Activated naive CD8-positive, alpha-beta T cell treated with anti-CD3 and anti-CD28 coated beads for 36 hours (primary cell): ENCODE measurements at places on chromosomes 5 and 9. TPM values are rescaled to one million over a fixed set of nuclear protein-coding genes. Genes with fewer than 3 reads are reported as not detected.

DNA sequence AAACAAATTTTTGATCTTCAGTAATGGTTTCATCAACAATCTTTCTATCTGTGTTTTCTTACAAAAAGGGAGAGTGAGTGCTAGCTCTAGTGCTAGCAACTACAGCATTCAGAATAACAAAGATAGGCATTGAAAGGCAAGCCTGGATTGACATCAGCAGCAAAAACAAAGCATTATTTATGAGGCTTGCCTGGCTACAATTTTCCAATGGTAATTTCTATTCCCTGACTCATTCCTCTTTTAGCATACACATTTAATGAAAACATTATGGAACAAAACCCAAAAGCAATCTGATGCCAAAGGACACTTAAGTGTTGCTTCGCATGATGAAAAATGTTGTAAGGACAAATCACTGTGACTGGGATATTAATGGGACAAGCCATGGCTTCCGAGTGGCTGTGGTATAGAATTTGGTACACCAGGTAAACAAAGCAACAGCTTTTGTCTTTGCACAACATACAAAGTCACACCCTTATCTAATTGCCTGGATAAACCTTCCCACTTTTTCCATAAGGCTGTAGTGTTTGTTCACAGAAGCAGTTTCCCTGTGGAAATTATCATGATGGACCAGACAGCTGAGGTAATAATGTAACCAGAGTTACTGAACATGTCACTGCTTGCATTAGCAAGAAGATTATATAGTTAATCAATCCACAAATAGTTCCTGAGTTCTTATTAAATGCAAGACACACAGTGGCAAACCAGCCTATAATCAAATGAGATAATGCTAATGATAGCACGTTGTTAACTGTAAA is 179.8 kb upstream of the EDIL3 start:
- no peaks in the 10 kb centered on the region for H3K27me3 ChIP-seq
- no peaks in the 10 kb centered on the region for H3K36me3 ChIP-seq
- no peak overlapping the region for H3K4me3 ChIP-seq
- no peaks in the 10 kb centered on the region for H3K4me1 ChIP-seq

- no peaks in the 10 kb centered on the region for H3K36me3 ChIP-seq
- H3K27me3 ChIP-seq, result peaks cover 21% of the 10 kb centered on the region
- no peak overlapping the region for H3K27ac ChIP-seq
- no peak overlapping the region for H3K4me3 ChIP-seq
- no peaks in the 10 kb centered on the region for H3K4me1 ChIP-seq
These were observed 8.3 kb upstream of the TGFBI start for GRCh38 chr5:136020383-136021015.

DNA sequence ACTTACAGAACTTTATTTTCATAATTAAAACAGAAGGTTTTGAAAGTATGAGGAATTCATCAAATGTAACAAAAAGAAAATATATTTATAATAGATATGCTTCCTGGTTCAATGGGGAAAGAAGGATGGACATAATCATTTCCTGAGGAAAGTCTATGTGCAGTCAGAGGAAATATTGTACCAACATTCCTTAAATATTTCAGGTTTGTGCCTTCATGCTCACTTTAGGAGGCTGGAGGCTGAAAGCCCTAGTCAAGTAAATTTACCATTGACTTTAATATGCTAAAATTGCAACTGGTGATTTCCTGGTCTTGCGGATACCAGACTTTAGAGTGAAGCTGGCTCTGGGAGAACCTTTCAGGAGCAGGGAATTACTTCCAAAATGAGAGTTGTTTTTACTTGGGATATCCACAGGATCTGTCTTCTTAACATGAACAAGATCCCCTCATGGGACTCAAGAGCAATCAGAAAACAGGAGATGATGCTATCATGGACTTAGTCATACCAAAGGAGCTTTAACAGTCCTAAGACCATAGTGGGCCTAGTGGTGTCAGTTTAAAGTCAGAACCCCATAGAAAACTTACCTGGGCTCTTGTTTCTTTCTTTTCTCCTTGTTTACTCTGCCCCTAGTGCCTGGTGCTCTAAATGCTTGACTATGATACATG is 762.8 kb upstream of the GRAMD2B start:
- no peaks in the 10 kb centered on the region for H3K27me3 ChIP-seq
- H3K4me1 ChIP-seq, result no peaks in the 10 kb centered on the region
- no peak for DNase-seq
- H3K4me3 ChIP-seq, result no peak overlapping the region

DNA sequence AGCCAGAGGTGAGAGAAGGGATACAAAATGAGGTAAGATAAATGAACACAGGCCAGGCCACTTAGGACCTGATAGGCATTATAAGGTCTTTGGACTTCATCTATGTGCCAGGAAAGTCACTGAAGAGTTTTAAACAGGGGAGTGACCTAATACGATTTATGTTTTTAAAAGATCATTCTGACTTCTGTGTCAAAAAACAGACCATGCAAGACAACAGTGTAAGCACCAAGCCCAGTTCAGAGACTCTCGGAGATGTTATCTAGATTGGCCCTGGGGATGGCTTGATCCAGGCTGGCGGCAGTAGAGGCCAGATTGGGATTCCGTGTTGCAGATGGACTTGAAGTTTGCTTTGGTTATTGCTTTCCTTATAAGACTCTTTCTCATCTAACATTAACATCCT is 43.0 kb upstream of the DPYSL3 start:
- no peaks in the 10 kb centered on the region for H3K36me3 ChIP-seq
- H3K4me1 ChIP-seq, result no peaks in the 10 kb centered on the region
- no peak for DNase-seq
- no peak overlapping the region for H3K27ac ChIP-seq
- no peak overlapping the region for H3K4me3 ChIP-seq

- no peak overlapping the region for H3K4me3 ChIP-seq
- H3K27ac ChIP-seq, result no peak overlapping the region
- no peak for DNase-seq
- no peaks in the 10 kb centered on the region for H3K27me3 ChIP-seq
- peaks cover 4% of the 10 kb centered on the region for H3K4me1 ChIP-seq
These were observed 9.5 kb downstream of the GRHPR start for GRCh38 chr9:37432020-37432419.

- H3K36me3 ChIP-seq, result no peaks in the 10 kb centered on the region
- H3K27ac ChIP-seq, result no peak overlapping the region
- no peak for DNase-seq
- H3K27me3 ChIP-seq, result no peaks in the 10 kb centered on the region
- H3K4me1 ChIP-seq, result no peaks in the 10 kb centered on the region
These were observed 69.4 kb downstream of the PPIC start for GRCh38 chr5:122967085-122967484.

- peaks cover 3% of the 10 kb centered on the region for H3K36me3 ChIP-seq
- H3K4me1 ChIP-seq, result peaks cover 40% of the 10 kb centered on the region
- peak; percentile 44 for DNase-seq
- H3K4me3 ChIP-seq, result peak overlapping the region; percentile 16
- no peaks in the 10 kb centered on the region for H3K27me3 ChIP-seq
These were observed 318.6 kb upstream of the CD180 start for GRCh38 chr5:67515020-67515689.

DNA sequence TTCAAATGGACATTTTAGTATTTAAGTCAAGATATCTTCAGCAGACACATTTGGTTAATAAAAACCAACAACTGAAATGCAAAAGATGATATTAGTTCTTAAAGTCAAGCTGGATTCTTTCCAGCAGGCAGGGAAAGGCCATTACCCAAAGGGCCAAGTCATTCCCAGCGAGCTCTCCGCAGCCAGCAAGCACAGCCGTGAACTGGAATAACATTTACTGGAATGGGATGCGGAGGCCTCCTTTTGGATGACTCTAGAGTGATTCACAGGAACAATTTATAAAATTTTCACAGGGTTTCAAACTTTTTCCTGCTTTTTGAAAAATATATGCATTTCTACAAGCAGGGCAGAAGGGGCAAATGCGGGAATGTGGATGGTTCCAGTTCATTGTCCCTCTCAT is 76.6 kb upstream of the DAB2 start:
- DNase-seq, result no peak
- H3K27me3 ChIP-seq, result peaks cover 10% of the 10 kb centered on the region
- H3K36me3 ChIP-seq, result no peaks in the 10 kb centered on the region
- no peaks in the 10 kb centered on the region for H3K4me1 ChIP-seq
- no peak overlapping the region for H3K27ac ChIP-seq

DNA sequence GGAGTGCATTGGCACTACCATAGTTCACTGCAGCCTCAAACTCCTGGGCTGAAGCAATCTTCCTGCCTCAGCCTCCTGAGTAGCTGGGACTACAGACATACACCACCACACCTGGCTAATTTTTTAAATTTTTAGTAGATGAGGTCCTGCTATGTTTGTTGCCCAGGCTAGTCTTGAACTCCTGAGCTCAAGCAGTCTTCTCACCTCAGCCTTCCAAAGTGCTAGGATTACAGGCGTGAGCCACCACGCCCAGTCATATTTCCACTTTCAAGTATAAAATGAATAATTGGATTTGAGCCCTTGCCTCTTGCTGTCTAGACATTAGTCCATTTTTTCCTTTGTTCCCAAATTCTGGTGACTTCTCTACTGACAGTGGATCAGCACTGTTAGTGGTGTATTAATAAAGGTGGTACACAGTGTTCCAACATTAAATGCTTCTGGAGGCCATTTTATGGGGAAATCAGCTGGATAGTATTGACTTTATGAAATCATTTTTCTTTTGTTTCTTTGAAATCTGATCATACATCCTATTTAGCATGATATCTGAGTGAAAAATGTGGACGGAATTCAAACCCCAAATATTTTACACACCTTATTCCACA is 15.9 kb downstream of the ATP6V0E1 start:
- peaks cover 73% of the 10 kb centered on the region for H3K4me1 ChIP-seq
- no peak overlapping the region for H3K27ac ChIP-seq
- H3K36me3 ChIP-seq, result peaks cover 55% of the 10 kb centered on the region
- H3K27me3 ChIP-seq, result no peaks in the 10 kb centered on the region
- no peak for DNase-seq
- no peak overlapping the region for H3K4me3 ChIP-seq

- no peaks in the 10 kb centered on the region for H3K4me1 ChIP-seq
- H3K27ac ChIP-seq, result no peak overlapping the region
- no peaks in the 10 kb centered on the region for H3K36me3 ChIP-seq
- peaks cover 6% of the 10 kb centered on the region for H3K27me3 ChIP-seq
These were observed 13.7 kb downstream of the PITX1 start for GRCh38 chr5:135020111-135020895.

Gene ESM1
- total RNA-seq, result not detected

Gene GHR
- not detected for total RNA-seq

Gene GFRA3
- total RNA-seq, result 0.18 TPM

Gene TRPM6
- total RNA-seq, result not detected

Gene SPATA31C1
- total RNA-seq, result not detected

Gene BTNL8
- 0.20 TPM for total RNA-seq

Gene TTC1
- 73.9 TPM for total RNA-seq

Gene SMAD5
- 10.1 TPM for total RNA-seq

Gene CARTPT
- total RNA-seq, result not detected
